ENCODE measurements at places on chromosomes 6 and 20.

- no peak for DNase-seq
Observed at GRCh38 chr20:19288636-19289035, 76.2 kb downstream of the SLC24A3 start.

GRCh38 chr6:35215665-35216411 lies 2.1 kb downstream of the SCUBE3 start:
- no peak for DNase-seq

DNA sequence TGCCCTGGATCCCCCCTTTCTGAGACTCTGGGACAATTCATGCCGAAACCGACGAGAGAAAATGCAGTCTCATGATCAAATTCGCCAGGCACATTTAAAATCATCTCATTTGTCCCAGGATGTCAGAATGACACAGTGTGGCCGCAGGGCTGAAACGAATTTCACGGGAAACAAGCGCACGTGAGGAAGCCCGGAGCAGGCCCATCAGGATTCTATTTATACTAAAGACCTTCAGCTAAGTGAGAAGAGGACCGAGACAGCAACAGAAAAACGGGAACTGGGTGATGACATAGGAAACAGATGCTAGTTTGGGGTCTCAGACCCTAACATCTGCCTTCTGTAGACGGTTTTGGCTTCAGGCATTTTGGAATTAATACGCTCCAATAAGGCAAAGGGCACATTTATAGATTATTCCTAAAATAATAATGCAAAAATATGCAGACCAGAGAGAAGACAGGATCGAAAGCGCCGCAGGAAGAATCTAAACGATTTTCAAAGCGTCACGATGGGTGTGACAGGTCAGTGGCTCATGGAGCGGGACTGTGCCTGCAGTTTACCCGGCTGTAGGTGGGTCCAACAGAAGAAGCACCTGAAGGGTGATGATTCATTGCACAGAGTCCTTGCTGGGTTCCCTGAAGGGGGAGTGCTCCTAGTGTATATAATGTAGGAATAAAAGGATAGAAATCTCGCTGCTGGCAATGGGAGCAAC lies 80.8 kb upstream of the MPC1 start:
- no peak for DNase-seq

- DNase-seq: no peak
Observed at GRCh38 chr6:8075704-8076103, 11.5 kb upstream of the BLOC1S5 start.

GRCh38 chr6:57324538-57324937 lies 7.1 kb downstream of the PRIM2 start:
- no peak for DNase-seq

GRCh38 chr20:10242166-10242565 lies 23.5 kb downstream of the SNAP25 start:
- no peak for DNase-seq

DNA sequence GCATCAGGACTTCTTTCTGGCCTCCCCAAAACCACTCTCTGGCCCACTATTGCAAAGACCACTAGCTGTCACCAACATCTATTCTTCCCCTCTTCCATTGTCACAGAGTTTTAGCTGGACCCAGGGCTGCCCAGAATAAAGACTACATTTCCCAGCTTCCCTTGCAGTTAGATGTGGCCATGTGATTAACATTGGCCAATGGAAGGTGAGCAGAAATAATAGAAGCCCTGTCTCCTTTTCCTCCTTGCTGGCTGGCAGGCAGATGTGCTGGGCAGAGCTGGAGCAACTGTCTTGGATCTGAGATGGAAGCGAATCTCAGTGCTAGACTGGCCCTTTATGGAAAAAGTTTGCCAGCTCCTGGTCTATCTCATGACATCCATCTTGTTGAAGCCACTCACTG lies 97.0 kb downstream of the KCNB1 start:
- no peak for DNase-seq

GRCh38 chr6:119880840-119881239 lies 531.3 kb upstream of the MAN1A1 start:
- DNase-seq: no peak

DNA sequence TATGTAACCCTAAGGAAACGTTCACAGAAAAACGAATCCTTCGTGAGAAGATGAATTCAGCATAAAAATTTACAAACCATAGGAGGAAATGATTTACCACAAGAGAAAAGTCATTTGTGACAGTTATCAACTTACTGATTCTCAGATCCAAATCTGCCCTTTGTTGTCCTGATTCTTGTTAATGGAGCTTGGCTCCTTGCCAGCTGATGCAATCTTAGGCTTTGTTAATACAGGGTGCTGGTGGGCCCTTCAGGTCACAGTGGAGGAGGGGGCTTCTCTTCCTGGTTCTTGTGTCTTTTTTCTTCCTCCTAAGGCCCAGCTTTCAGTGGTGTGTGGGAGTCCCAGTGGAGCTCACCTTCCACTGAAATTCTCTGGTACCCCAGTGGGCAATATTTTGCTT lies 108.4 kb upstream of the MAP3K7 start:
- DNase-seq: no peak

DNA sequence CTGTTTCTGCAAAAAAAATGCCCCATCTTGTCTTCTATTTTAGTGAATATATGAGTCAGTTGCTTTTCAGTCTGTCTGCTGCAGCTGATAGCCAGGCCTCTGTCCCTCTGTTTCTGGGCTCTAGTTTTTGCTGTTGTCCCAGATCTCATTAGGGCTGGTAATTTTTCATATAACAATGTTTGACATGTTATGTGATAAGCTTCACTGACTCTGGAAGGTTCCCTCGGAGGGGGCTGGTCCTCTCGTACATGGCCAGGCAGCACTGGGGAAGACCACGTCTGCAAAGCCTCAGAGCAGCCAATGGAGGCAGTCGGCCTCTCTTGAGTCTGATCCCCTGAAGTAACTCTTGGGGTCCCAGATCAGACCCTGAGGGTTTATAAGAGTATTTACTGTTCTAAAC lies 223.8 kb downstream of the THBS2 start:
- no peak for DNase-seq

- DNase-seq: no peak
Observed at GRCh38 chr20:56676001-56676400, 46.9 kb downstream of the TFAP2C start.

DNA sequence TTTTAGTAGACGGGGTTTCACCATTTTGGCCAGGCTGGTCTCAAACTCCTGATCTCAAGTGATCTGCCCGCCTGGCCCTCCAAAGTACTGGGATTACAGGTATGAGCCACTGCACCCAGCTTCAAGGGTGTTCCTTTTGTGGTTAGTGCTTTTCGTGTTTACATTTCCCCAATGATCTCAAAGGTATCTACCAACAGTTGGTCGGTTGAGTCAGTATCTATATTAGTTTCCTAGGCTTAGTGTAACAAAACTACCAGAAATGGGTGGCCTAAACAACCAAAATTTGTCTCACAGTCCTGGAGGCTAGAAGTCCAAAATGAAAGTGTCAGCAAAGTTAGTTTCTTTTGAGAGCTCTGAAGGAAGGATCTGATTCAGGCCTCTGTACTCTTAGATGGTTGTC lies 30.1 kb downstream of the CASP8AP2 start:
- DNase-seq: no peak

- no peak for DNase-seq
Observed at GRCh38 chr6:113696960-113697359, 160.2 kb upstream of the MARCKS start.

DNA sequence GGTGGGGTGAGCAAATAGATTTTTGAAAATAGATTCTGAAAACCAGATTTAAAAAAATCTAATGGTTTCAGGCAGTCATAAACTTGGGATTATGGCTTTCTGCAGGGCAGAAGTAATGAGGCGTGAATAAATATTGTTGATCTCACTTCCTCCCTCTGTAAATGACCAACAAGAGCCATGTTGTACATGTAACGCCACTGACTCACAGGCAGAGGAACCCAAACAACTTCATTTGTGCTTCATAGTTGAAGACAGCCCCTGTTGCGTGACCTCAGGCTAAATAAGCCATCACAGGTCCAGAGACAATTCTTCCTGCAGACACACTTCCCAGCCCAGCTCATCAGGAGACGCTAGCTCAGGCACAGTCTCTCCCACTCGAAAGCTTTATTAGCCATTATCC lies 59.1 kb upstream of the F13A1 start:
- DNase-seq: no peak

All from endothelial cell (in vitro differentiated cells).